NCI-H1105 (cell line): ENCODE measurements at places on chromosomes 13 and 19.

DNA sequence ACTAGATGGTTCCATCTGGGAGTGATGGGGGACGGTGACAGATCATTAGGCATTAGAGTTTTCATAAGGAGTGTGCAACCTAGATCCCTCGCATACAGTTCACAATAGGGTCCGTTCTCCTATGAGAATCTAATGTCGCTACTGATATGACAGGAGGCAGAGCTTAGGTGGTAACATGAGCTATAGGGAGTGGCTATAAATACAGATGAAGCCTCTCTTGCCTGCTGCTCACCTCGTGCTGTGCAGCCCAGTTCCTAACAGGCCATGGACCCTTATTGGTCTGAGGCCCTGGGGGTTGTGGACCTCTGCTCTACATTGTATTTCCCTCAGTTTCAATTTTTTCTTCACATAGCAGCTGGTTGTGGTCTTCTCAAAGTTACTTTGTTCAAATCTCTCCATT lies 56.5 kb downstream of the CDK8 start:
- no peak for DNase-seq

DNA sequence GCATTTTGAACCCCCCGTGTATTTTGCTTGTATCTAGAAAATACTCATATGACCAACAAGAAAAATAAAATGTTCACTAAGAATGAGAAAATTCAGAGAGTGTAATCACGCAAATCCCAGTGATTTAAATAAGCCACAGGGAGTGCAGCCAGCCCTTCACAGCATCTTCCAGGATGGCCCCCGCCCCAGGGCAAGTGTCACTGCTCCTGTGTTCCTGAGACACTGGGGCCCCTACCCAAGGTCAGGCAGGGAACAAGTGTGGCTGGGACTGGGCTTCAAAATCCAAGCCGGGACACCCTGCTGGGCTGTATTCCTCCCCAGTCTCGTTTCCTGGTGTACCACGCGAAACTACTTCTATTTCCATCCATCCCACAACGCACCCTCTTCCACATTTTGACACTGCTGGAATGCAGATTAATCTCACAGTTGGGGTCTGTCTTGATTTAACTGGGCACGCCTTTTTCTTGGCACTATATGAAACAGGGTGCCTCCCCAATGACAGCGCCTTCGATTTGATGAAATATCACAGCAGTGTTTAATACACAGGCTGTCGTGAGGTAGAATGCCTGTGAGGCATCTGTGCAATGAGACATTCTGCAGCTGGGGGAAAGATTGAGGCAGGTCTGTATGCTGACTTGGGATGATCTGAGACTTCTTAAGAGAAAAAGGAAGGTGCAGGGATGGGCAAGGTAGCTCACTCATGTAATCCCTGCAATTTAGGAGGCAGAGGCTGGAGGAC lies 18.3 kb upstream of the CCNP start:
- no peak for DNase-seq

DNA sequence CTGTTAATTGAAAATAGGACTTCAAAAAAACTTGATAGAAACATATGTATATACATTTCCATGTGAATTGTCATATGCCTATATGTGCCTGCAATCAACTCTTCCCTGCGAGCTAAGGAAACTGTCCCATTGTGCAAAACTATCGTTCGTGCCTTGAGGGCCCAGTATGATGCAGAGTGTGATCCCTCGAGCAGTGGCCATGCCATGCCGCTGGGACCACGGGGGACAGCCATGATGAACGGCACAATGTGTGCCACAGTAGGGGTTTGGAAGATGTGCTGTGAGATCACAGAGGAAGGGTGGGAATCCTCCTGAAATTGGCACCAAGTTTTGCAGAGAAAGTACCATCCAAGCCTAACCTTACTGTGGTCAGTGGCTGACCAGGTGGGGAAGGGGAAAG lies 118.1 kb upstream of the SOX1 start:
- no peak for DNase-seq

DNA sequence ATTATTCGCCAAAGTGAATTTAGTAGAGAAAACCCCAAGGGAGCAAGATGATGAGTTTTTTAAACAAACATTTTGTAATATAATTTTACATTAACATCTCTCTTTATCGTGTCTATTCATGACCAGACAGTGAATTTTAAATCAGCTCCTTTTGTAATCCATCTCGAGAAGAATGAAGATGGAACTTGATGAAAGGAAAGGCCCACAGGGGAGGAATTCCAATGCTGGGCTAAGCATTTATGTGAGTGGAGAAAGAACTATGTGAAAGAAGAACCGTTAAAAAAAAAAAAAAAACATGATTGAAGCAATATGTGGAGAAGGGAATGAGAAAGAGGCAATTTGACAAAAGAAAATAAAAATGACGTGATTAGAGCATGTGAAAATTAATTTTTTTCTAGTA lies 170.6 kb downstream of the KCTD12 start:
- DNase-seq: no peak

DNA sequence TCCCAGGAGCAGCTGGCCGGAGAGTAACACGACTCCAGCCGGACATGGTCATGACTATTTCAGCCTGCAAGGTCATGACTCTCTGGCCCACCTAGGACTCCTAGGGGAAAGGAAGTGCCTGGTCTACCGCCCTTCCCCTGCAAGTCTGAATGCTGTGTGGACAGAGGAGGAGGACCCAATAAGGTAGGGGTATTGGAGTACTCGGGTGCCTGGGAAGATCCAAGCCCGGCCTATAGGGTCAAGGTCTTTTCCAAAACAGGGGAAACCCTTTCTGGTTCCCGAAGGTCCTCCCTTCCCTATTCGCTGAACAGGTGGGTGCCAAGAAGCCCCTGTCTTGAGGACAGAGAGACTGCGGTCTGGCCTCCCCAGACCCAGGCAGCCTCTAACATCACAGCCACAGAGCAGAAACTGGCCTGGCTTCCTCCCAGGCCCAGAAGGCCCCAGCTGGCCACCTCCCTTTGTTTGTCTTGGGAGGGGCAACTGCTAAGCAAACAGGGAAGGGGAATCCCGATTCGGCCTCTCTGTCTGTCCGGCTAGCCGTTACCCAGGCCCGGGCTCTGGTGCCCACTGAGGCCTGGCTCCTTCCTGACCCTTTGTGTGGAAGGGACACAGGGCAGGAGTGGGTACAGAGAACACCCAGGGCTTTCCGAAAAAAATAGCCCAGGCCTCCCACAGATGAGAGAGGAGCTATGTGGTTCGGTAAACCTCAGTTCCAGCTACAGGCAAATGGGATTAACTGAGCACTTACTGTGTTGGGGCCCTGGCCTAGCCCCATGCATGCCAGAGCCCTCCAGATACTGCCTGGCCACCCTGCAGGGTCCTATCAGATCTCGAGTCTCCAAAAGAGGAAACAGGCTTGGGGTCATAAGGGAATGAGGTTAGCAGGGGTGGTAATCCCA lies 5.2 kb upstream of the GRAMD1A start:
- no peak for DNase-seq

DNA sequence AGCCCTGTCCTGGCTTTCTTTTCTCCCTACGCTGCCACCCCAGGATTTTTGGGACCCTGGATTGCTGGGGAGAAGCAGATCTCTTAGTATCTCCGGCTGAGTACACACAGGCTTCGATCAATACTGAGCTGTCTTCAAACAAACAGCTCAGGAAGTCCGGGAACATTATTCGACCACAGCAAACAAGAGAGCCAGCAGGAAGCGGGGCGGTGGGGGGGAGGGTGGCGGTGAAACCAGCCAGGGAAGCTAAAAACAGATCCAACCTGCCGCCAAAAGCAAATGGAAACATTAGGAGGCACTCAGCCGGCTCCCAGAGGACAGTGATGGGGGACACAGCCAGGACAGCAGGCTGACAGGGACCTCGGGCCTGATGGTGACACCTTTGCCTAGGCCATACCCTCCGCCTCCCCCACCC lies 12.2 kb upstream of the BCAM start:
- no peak for DNase-seq

GRCh38 chr19:4914736-4915501 lies 5.6 kb downstream of the UHRF1 start:
- DNase-seq: no peak

DNA sequence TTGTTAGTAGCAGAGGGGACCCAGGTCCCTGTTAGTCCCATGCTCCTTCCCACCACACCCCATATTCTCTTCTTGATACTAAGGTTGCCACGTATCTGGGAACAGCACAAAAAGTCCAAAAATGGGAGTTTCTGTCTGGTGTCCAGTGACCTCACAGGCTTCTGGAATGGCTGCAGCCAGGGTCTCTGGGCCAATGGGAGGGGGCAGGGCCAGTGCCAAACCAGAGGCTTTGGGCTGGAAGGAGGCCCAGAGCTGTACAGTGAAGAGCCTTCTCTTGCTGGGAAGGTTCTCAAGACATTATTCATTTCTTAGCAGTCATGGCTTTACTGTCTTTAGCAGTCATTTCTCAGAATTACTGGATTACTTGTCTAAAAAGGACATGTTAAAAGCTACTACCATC lies 119.2 kb downstream of the FRY start:
- DNase-seq: no peak

- no peak for DNase-seq
Observed at GRCh38 chr13:112775791-112776279, 86.0 kb downstream of the ATP11A start.

DNA sequence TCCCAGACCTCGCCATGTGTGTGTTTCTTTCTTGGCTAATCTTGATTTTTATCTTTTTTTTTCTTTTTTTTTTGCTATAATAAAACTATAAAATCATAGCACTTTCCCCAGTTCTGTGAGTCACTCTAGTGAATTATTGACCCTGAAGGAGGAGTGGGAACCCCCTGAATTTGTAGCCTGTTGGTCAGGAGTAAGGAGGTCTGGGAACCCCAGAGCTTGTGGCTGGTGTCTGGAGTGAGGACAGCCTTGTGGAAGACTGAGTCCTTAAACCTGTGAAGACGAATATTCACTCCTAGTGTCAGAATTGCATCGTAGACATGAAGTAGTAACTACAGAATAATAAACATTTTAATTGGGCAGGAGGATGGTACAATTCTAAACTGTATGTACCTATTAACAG lies 7.4 kb downstream of the EID2B start:
- no peak for DNase-seq

DNA sequence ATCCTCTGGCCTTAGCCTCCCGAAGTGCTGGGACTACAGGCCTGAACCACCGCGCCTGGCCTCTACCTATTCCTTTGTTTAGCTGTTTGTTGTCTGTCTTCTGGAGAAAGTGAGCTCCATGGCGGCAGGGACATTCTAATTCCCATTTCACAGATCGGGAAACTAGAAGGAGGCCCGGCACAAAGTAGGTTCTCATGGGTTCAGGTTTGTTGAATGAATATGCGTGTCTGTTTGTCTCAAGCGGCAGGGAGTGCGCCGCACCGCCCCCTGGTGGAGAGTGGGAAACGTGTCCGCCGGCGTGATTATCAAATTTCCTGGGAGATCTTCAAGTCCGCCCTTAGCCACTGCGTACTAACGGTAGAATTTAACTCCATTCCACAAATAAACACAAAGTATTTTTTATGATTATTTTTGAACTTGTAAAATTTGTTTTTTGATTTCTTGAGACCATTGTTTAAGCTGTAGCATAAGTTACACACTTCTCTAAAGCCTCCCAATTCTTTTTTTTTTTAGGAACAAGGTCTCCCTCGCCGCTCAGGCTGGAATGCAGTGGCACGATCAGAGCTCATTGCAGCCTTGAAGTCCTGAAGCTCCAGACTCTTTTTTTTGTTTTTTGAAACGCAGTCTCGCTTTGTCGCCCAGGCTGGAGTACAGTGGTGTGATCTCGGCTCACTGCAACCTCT lies 8.9 kb upstream of the CCDC9 start:
- DNase-seq: peak; percentile 27

DNA sequence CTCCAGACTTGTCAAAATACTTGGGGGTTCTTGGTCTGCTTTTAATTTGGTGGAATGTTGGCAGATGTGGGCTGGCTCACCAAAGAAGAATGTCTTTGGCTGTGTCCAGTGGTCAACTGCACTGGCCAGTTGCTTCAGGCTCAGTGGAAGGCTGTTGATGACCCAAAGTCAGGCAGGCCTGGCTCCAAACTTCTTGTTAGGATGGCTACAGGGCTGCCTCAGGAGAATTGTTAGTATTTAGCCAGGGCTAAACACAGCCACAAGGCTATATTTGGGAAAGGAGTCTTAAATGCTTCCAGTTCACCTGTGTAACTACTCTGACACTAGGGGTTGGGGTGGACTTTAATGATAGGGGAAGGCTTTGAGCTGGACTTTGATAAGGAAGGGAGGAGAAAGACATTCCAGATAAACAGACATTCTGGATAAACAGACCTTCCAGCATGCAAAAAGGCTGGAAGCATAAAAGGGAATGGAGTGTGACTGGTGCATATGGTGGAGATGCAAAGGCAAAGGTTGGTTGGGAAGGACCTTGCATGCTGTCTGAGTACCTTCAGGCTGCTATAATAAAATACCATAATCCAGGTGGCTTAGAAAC lies 116.8 kb downstream of the FOXO1 start:
- no peak for DNase-seq

GRCh38 chr13:103031332-103031873 lies 34.8 kb downstream of the SLC10A2 start:
- DNase-seq: no peak

- DNase-seq: no peak
Observed at GRCh38 chr13:111361046-111361872, 40.8 kb downstream of the TEX29 start.

- peak; percentile 46 for DNase-seq
Observed at GRCh38 chr19:41753936-41754529, 1.3 kb upstream of the CEACAM6 start.
